Left ventricle myocardium superior (tissue), 1 donor: ENCODE measurements at places on chromosomes 5 and 9. TPM values are rescaled to one million over a fixed set of nuclear protein-coding genes. Genes with fewer than 3 reads are reported as not detected.

PCDHGA4 gene
- 8.4 TPM for total RNA-seq

DNA sequence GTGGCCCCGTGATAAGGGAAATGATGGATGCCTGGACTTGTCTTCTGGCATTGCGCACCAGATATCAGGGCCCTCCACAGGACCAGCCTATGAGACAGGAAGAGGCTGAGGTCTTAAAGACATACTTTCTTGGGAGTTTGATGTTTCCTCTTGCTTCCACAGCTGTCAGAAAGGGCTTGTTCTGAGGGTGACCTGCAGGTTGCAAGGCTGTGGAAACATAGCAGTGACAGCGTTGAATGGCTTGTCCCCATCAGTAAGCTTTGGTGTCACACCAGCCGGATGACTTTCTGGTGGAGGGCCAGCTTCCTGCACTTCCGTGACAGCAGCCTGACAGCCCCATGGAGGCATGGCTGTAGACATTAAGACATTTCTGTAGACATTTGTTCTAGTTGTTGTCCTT is 143.2 kb downstream of the C9orf152 start:
- peak; percentile 45 for DNase-seq

DNA sequence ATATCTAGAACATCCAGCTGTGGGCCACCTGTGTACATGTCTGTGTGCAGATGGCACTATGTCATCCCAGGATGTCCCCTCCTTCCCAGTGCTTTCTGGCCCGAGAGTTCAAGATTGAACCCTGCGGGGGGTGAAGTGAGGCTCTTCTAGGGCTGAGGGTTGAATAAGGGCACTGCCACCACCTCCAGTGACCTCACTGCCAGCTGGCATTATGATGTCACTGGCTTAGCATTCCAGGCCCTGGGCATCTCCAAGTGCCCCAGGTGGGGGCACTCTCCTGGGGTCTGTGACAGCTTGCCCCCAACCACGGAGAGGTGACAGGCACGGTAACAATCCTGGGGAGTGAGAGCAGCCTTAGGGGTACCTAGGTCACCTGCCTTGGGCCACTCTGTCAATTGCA is 27.1 kb downstream of the CXXC5 start:
- DNase-seq, result no peak

DNA sequence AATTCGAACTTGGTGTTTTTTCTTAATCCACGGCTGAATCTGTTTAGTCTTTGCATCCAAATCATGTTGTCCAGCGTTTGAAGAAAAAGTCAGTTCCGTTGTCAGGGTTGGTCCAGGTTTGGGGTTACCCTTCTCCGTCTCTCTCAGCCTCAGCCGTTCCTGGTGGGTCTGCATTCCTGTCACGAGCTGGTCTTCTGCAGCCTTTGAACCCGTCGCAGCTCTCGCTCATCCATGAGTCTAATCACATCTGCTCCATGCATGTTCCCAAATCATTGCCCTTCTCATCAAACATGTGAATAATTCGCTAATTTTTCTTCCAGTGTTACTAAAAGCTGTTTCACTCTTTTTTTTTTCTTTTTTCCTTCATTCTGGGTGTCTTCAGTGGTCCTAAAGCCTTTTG is 39.0 kb upstream of the EXOC3 start:
- no peak for DNase-seq

- DNase-seq, result no peak
These were observed 74.5 kb downstream of the CDKN2A start for GRCh38 chr9:21919377-21920362.
